ENCODE measurements at places on chromosomes 1 and 21. TPM values are rescaled to one million over a fixed set of nuclear protein-coding genes. Genes with fewer than 3 reads are reported as not detected.

GJA9 gene
- total RNA-seq, result not detected

TMPRSS15 gene
- not detected for total RNA-seq

DNA sequence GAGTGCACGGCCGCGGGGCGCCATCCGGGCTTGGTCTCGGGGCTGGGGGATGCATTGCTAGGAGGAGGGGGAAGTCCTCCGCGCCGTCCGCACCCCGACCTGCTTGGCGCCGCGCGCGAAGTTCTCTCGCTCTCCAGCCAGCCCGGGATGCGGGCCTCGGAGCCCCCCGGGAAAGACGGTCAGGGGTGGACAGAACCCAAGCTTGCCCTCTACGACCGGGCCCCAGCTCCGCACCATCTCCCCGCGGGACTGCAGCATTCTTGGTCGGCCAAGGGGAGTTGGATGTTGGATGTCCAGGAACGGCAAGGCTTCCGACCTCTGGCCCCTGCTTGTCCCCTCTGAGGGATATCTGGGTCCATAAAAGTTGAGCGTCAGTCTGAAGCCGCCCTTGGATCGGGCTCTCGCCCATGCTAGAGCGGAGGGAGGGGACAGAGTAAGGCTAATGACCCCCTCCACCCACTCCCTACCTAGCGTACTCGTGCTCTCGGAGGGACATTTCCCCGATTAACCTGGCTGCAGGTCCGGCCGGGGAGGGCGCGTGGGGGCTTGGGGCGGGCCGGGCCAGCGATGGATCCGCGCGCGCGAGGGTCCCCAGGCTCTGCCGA, 522 bp downstream of the DISP3 start:
- DNase-seq, result no peak

- peak; percentile 99 for DNase-seq
Observed at GRCh38 chr1:152167835-152168534, 9.0 kb upstream of the RPTN start.

- no peak for DNase-seq
Observed at GRCh38 chr21:32134441-32135130, 144.3 kb downstream of the MIS18A start.
